Activated naive CD4-positive, alpha-beta T cell treated with anti-CD3 and anti-CD28 coated beads, Interleukin-2, amount 10 ng/mL, durations not matched to agents 7 days and 5 days (primary cell): ENCODE measurements at places on chromosomes 2 and 18.

DNA sequence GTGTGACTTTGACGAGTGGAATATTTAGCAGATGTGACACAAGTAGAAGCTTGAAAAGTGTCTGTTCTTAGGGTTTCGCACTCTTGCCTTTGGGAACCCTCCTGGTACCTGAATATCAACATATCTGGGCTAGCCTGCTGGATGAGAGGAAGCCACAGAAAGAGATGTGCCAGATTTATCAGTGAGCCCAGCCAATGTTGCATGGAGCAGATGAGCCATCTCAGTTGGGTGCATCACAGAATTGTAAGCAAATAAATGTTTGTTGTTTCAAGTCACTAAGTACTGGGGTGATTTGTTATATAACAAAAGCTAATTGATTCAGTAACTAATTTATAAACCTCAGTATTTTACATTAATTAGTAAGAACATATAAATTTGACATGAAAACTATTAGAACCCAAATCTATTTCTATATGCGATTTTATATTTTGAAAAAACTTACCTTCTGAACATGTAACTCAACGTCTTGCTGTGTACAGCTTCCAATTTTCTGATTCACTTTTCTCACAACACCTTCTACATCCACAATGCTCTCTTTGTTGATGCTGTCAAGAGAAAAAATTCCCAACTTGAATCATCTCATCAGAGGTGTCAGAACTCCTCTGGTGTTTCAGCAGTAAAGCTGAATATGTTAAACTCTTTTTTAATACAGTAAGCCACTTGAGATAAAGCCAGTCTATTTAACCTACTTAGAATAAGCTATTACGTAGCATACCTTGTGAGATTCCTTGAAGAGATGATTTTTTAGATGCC, 42.3 kb downstream of the DARS1 start:
- H3K4me1 ChIP-seq = peaks cover 23% of the 10 kb centered on the region
- H3K27me3 ChIP-seq = no peaks in the 10 kb centered on the region
- H3K4me3 ChIP-seq = no peak overlapping the region
- DNase-seq = no peak

DNA sequence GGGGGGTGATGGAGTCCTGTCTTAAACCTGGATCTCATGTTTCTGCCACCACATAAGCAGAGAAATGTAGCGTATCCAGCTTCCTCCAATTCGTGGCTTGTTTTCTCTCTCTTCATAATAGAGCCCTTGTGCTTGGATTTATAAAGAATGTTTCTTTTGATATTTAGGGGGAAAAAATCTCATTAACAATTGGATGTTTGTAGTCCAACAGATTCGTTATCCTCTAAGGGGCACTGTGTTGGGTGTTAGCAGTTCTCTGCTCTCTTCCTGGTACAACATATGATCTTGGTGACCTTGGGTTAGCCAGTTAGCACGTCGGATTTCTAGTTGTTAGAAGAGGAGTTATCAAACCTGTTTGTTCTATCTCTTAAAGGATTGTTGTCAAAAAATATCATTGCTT, 127.8 kb downstream of the FMNL2 start:
- peaks cover 4% of the 10 kb centered on the region for H3K27me3 ChIP-seq
- H3K27ac ChIP-seq = no peak overlapping the region
- no peak for DNase-seq
- H3K36me3 ChIP-seq = no peaks in the 10 kb centered on the region
- H3K4me1 ChIP-seq = no peaks in the 10 kb centered on the region

DNA sequence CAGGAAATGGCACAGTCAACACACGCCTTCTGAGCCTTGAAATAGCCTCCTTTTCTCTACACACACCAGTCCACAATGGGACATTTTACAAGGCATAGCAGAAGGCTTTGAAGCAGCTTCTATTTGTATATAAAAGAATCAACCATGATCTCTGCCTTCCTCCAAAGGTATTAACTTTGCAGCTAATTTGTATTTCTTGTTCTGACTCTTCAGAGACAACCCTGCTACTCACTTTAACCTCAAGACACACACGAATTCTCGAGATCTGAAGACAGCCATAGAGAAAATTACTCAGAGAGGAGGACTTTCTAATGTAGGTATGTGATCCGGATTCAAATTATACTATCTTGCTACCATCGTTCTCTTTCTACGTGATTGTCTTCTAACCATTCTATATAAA, 104.6 kb downstream of the VIT start:
- H3K27ac ChIP-seq = no peak overlapping the region
- H3K4me3 ChIP-seq = no peak overlapping the region
- H3K27me3 ChIP-seq = peaks cover 29% of the 10 kb centered on the region
- no peaks in the 10 kb centered on the region for H3K36me3 ChIP-seq

DNA sequence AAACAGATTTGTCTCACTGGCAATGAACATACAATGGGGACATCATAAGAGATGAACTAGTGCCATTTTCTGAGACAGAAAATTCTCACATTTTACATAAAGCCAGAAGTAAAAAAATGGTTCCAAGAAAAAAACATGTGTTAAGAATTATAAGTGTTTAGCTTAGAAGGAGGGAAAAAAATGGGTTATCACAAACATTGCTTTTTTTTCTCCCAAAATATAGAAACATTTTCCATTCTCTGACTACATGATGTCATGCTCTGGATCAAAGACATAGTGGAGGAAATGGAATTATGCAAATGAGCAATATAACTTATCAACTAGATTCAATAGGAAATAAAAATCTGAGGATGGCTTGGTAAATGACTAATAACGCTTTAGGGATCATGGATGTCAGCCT, 49.8 kb downstream of the SPATS2L start:
- no peaks in the 10 kb centered on the region for H3K36me3 ChIP-seq
- no peak overlapping the region for H3K27ac ChIP-seq
- no peaks in the 10 kb centered on the region for H3K27me3 ChIP-seq
- DNase-seq = no peak
- H3K4me3 ChIP-seq = no peak overlapping the region

- no peak overlapping the region for H3K27ac ChIP-seq
- peaks cover 24% of the 10 kb centered on the region for H3K27me3 ChIP-seq
- H3K4me3 ChIP-seq = no peak overlapping the region
- no peak for DNase-seq
- no peaks in the 10 kb centered on the region for H3K4me1 ChIP-seq
Measured at GRCh38 chr2:45067859-45068570, 58.8 kb upstream of the SIX2 start.

- no peak overlapping the region for H3K27ac ChIP-seq
- H3K27me3 ChIP-seq = no peaks in the 10 kb centered on the region
- no peak overlapping the region for H3K4me3 ChIP-seq
- H3K4me1 ChIP-seq = no peaks in the 10 kb centered on the region
- no peak for DNase-seq
- no peaks in the 10 kb centered on the region for H3K36me3 ChIP-seq
Measured at GRCh38 chr2:33107690-33108482, 161.1 kb downstream of the LTBP1 start.

DNA sequence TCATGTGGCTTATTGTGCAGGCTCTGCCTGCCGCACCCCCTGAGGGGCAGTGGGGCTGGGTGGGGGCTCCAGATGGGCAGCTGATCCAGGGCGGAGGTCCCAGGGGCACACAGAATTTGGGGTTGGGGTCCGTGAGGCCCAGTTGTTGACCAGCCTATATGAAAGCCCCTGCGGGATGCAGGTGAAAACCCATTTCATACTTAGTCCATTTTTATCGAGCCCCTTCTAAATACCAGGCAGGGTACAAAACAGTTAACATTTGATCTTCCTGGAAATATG, 30.6 kb downstream of the MYO7B start:
- no peak overlapping the region for H3K27ac ChIP-seq
- H3K4me1 ChIP-seq = peaks cover 17% of the 10 kb centered on the region
- no peak overlapping the region for H3K4me3 ChIP-seq
- peaks cover 4% of the 10 kb centered on the region for H3K36me3 ChIP-seq
- no peak for DNase-seq
- H3K27me3 ChIP-seq = peaks cover 41% of the 10 kb centered on the region

DNA sequence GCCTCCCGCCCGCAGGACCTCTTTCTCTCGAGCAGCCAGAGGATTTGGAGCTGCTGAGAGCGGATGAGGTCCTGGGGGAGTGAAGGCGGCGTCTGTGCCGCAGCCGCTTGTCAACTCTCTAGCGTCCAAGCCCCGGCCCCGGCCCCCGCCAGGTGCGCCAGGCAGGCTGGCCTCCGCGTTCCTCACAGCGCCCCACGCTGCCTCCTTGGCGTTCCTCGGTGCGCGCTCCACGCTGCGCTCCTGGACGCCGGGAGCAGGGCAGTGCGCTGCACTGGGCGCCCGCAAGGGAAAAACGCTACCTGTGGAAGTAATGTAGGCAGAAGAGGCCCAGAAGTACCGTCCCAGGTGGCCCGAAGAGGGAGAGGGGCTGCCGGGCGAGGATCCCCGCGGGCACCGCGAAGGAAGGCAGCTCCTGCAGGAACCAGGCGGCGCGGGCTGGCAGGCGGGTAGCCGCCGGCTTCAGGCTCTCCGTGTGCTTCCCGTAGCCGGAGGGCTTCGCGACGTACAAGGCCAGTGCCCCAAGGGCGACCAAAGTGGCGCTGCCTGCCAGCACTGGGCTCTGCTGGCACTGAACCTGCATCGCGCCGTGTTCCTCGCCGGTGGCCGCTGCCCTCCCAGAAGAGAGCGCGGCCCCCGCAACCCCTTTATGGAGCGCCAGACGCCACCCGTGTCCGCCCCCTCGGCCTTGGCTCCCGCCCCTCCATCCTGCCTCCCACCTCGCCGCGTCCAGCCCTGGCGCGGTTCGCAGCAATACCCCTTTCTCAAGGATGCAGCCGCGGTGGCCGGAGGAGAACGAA, at the start of gene SRD5A2:
Gene SRD5A2 (minus strand): TSS at position 618 of the 797 bp plus-strand sequence. CDS start 38 bp downstream, at position 580.
- no peak within 1 kb of the TSS for H3K4me3 ChIP-seq
- H3K36me3 ChIP-seq = no peaks in the 10 kb centered on the region
- H3K27ac ChIP-seq = no peak within 1 kb of the TSS
- H3K27me3 ChIP-seq = peaks cover 42% of the 10 kb centered on the region
- H3K4me1 ChIP-seq = no peaks in the 10 kb centered on the region
- no peak for DNase-seq

GRCh38 chr2:157216286-157216965, 41.1 kb upstream of the GALNT5 start:
- H3K4me3 ChIP-seq = no peak overlapping the region
- H3K27ac ChIP-seq = no peak overlapping the region

GRCh38 chr2:96924775-96925747, 55.2 kb upstream of the SEMA4C start:
- peaks cover 8% of the 10 kb centered on the region for H3K36me3 ChIP-seq
- H3K4me1 ChIP-seq = peaks cover 51% of the 10 kb centered on the region
- peak overlapping the region; percentile 87 for H3K27ac ChIP-seq
- DNase-seq = peak; percentile 64
- H3K4me3 ChIP-seq = peak overlapping the region; percentile 64

GRCh38 chr2:183243758-183244157, 119.5 kb downstream of the NUP35 start:
- H3K36me3 ChIP-seq = no peaks in the 10 kb centered on the region
- H3K4me1 ChIP-seq = no peaks in the 10 kb centered on the region
- H3K4me3 ChIP-seq = no peak overlapping the region
- no peak for DNase-seq
- H3K27me3 ChIP-seq = no peaks in the 10 kb centered on the region
- H3K27ac ChIP-seq = no peak overlapping the region

DNA sequence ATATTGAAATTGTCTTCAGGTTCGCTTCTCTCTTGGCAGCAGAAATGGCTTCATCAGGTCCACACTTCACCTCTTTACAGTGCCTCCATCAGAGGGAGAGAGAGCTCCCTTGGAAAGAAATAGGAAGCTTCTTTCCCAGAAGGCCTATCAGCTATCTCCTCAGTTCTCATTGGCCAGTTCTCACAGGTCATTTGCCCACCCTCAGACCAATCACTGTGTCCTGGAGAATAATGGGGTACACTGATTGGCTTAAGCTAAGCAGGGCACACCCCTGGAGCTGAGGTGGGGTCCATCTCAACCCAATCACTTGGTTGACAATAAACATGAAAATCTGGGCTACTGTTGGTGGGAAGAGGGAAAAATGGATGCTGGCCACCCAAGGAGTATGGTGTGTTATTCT, 5.2 kb downstream of the GNLY start:
- H3K4me1 ChIP-seq = peaks cover 23% of the 10 kb centered on the region
- H3K36me3 ChIP-seq = no peaks in the 10 kb centered on the region

DNA sequence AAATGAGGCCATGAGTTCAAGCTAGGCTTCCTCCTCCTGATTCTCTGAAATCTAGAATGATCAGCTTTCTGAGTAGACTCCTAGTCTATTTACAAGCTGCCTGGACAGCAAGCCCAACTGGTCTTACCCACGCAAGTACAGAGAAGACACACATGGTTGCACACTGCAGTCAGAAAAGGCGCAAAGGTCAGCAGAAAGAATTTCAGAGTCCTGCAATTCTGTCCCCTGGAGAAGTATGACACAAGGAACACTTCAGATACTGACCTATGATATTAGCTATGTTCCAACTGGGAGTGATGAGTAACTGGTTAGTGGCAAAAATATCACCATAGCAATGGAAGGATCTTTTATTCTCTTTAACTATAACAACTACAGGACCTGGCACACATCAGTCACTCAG, 336.1 kb upstream of the PKDCC start:
- H3K4me1 ChIP-seq = peaks cover 6% of the 10 kb centered on the region
- H3K27me3 ChIP-seq = no peaks in the 10 kb centered on the region
- no peak for DNase-seq
- no peaks in the 10 kb centered on the region for H3K36me3 ChIP-seq

DNA sequence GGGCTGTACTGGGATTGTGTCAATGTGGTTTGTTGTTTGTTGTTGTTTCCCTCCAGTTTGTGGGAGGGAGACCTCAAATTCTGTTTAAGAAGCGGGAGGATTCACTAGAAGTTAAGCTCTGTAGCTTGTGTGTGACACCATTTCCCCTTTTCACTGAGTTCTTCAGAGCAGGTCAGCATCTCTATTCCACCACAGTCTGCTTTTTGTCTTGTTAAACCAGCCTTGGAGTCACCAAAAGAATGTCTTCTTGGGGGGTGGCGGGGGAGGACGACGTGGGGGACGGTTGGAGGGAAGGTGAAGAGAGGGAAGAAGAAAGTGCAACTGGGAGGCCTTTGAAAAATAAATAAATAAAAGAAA, 2.3 kb upstream of the BCL11A start:
- H3K27me3 ChIP-seq = peaks cover 94% of the 10 kb centered on the region
- no peak for DNase-seq
- peak overlapping the region; percentile 76 for H3K4me3 ChIP-seq
- no peak overlapping the region for H3K27ac ChIP-seq
- H3K4me1 ChIP-seq = peaks cover 44% of the 10 kb centered on the region
